ENCODE measurements at places on chromosomes 4 and X.

GRCh38 chr4:108933046-108933445 is 170.2 kb upstream of the ETNPPL start:
- DNase-seq: no peak

DNA sequence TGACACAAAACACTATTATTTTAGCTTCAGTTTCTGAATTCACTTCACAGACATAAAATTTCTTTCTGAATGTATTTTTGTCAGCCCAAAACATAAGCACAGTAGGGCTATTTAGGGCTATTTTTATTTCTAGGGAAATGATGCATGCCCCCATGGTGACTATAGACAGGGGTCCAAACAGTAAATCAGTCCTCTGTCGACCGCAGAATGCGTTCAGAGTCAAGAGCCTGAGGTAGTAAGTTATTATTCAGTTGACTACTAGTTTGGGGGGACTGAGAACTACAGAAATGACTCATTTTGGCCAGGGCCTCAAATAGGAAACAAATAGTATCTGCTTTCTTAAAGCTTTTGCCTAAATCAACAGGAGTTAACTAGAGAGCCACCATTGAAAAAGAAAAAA is 414.4 kb downstream of the AFF2 start:
- no peak for DNase-seq

DNA sequence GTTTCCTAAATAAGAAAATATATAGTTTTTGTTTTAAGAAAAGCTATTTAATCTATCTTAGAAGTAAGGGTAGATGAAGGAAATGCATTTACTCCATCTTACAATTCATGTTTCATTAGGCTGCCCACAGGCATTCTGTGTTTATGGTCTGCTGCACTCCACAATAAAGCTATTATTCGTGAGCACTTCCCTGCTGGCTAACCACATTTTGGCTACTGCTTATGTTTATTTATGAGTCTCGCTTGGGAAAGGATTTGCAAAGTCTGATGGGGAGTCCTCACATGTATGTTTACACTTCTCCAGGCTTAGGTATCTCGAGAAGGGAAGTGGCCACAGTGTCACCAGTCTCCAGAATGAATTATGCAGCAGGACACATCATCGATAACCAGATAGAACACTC is 260.8 kb upstream of the VCX start:
- DNase-seq: no peak

- no peak for DNase-seq
These were observed 421.5 kb upstream of the FRG1 start for GRCh38 chr4:189519186-189519585.

GRCh38 chrX:139538907-139539790 is 8.6 kb downstream of the F9 start:
- no peak for DNase-seq

DNA sequence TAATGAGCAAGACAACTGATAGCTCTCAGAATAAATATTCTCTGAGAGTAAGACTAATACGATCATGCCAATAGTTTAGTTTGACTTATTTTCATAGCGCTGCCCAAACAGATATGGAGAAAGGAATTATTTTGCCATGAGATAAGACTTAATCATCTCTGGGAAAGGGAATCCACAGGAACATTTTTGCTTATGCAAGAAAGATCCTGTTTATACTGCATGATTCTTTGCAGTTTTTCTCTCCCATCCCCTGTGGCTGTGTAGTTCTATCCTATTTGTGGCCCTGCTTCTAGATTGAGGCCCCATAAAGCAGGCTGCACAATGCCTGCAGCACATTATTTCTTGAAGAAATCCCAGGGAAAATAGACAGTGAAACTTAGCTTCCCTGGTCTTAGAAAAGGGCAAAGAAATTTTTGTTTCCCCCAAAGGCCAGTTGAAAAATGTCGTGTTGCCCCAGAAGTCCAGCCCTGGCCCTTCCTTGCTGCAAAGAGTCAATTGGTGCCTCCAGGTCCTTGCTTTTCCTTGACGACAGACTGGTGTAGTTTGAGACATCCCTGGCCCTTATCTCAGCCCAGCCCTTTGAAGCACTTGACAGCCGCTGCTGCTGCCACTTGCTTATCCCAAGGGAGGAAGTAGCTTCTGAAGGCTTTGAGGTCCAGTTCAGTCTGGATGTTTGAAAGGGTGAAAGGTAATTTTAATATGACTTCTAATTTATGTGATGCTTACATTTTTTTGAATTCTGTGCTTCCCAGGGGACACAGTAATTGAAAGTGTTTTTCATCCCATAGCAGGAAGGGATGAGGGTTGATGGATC is 45.0 kb upstream of the SH3RF1 start:
- no peak for DNase-seq
